Thymus (tissue), 14 donors: ENCODE measurements at places on chromosomes 1 and 21. TPM values are rescaled to one million over a fixed set of nuclear protein-coding genes. Genes with fewer than 3 reads are reported as not detected.
A peak's percentile ranks its signal among the peaks of the same experiment; 100 is the strongest.

The SPRR2E gene
- total RNA-seq: not detected

The CELA3B gene
- total RNA-seq: 0.09 TPM

The GPR3 gene
- total RNA-seq: 0.09 TPM

The TRAF5 gene
- total RNA-seq: 17.0 TPM

GRCh38 chr1:180042988-180043622 lies 88.5 kb downstream of the CEP350 start:
- no peaks in the 10 kb centered on the region for H3K4me1 ChIP-seq
- H3K4me3 ChIP-seq: no peak overlapping the region
- no peak overlapping the region for H3K27ac ChIP-seq

- DNase-seq: no peak
- no peak overlapping the region for H3K4me3 ChIP-seq
- H3K36me3 ChIP-seq: no peaks in the 10 kb centered on the region
- no peaks in the 10 kb centered on the region for H3K27me3 ChIP-seq
- no peaks in the 10 kb centered on the region for H3K4me1 ChIP-seq
Observed at GRCh38 chr1:69533343-69533742, 34.4 kb upstream of the LRRC7 start.

DNA sequence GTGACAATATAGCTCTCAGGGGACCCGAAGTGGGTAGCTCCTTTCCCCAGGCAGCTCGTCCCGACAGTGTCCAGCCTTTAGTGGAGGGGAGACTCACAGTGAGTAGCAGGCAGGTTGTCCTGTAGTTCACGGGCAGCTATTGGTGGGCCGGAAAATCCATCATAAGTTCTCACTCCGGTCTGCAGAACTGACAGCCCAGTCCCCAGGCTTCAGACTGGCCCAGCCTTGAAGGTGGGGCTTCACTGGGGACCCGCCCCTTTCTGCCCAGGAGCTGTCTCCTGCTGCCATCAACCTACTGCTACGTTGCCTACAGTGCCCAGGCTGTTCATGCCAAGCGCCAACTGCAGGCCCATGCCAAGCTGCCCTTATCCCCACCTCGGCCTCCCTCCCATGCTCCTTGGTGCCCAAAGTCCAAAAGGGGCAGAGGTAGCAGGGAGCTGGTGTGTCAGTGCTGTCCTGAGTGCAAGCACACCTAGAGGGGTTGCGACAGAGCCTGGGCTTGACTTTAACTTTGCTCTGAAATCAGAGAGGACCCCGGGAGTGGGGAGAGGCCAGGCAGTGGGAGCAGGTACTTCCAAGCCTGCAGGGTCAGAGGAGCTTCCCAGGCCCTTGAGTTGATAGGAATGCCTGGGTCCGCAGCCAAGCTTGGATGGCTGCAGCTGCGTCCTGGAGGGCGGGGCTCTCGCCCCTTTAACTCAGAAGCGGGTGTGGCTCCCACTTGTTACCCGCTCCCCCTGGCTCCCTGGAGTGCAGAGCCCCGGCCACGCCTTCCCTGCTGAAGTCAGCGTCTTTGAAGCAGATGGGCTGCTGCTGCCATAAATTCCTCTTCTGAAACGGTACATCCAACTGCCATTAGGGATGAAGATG lies 1144.3 kb upstream of the NCAM2 start:
- DNase-seq: no peak
- H3K4me1 ChIP-seq: no peaks in the 10 kb centered on the region
- no peaks in the 10 kb centered on the region for H3K36me3 ChIP-seq
- H3K27me3 ChIP-seq: no peaks in the 10 kb centered on the region

DNA sequence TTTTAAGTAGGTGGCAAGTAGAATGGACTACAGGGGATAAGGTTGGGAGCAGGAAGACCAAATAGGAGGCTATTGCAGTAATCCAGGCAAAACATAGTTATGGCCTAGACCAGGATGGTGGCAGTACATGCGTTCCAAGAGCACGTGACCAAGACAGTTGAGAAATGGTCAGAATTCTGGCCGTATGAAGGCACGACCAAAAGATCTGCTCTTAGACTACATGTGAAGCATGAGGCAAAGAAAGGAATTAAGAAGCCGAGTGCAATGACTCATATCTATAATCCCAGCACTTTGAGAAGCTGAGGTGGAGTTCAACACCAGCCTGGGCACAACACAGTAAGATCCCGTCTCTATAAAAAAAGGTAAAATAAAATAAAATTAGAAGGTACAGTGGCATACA lies 71.3 kb downstream of the LUZP1 start:
- H3K27me3 ChIP-seq: no peaks in the 10 kb centered on the region
- no peak overlapping the region for H3K4me3 ChIP-seq

GRCh38 chr1:22971611-22972405 lies 858 bp downstream of the LACTBL1 start:
- H3K36me3 ChIP-seq: no peaks in the 10 kb centered on the region
- no peak overlapping the region for H3K27ac ChIP-seq
- no peak for DNase-seq
- H3K4me1 ChIP-seq: no peaks in the 10 kb centered on the region
- H3K4me3 ChIP-seq: no peak overlapping the region

- no peaks in the 10 kb centered on the region for H3K27me3 ChIP-seq
- no peak overlapping the region for H3K27ac ChIP-seq
- DNase-seq: no peak
- H3K4me3 ChIP-seq: no peak overlapping the region
- no peaks in the 10 kb centered on the region for H3K36me3 ChIP-seq
- no peaks in the 10 kb centered on the region for H3K4me1 ChIP-seq
Observed at GRCh38 chr1:90550626-90551406, 166.3 kb downstream of the BARHL2 start.

DNA sequence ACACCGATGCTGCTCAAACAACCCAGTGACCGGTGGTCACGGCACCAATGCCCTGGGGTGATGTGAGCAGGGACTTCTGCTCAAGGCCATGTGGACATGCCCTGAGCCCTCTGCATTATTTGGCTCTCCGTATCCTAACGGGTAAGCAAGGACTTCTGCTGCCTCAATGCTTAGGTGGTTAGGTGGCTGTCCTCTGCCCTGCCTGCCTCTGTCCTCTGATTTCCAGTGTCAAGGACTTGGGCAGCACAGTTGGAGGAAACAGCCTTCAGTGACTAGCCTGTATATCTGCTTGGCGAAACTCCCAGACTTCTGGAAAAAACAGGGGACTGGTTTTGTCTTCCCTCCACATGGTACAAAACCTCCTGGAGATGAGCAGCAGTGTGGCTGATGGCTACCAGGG lies 34.5 kb downstream of the DNAJC11 start:
- no peaks in the 10 kb centered on the region for H3K4me1 ChIP-seq
- no peak overlapping the region for H3K4me3 ChIP-seq
- H3K27ac ChIP-seq: no peak overlapping the region
- H3K27me3 ChIP-seq: no peaks in the 10 kb centered on the region

- DNase-seq: no peak
- no peaks in the 10 kb centered on the region for H3K27me3 ChIP-seq
- H3K27ac ChIP-seq: no peak overlapping the region
- H3K36me3 ChIP-seq: no peaks in the 10 kb centered on the region
Observed at GRCh38 chr1:23885222-23885621, 17.1 kb upstream of the FUCA1 start.

DNA sequence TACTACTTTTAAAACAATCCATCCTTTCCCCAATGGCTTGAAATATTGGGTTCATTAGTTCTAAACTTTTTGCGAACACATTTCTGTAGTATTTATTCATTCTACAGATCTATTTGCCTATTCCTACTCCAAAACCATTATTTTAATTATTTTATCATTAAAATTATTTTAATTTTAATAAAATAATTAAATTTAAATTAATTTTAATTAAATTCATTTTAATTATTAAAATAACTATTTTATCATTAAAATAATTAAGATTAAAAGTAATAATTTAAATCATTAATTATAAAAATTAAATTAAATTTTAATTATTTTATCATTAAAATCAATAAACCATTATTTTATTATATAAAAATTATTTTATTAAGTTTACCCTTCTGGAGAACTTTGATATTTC lies 15.6 kb downstream of the EDEM3 start:
- no peaks in the 10 kb centered on the region for H3K36me3 ChIP-seq
- no peak overlapping the region for H3K27ac ChIP-seq
- H3K27me3 ChIP-seq: no peaks in the 10 kb centered on the region
- H3K4me3 ChIP-seq: no peak overlapping the region

- no peak for DNase-seq
- H3K27ac ChIP-seq: no peak overlapping the region
- H3K27me3 ChIP-seq: no peaks in the 10 kb centered on the region
- H3K4me1 ChIP-seq: peaks cover 53% of the 10 kb centered on the region
Observed at GRCh38 chr21:43919871-43920801, 55.1 kb downstream of the AGPAT3 start.

DNA sequence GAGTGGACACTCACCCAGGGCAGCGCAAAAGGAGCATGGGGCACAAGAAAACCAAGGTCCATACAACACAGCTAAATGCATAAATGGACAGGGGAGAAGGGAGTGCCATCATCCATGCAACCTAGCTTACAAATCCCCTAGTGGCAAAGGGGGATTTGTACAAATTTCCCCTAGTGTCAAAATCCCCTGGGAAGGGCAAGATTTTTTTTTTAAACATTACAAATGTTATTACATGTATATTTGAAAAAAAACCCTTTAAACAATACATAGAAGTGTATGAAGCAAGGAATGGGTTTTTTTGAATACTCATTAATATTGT lies 89.6 kb upstream of the IVNS1ABP start:
- H3K4me1 ChIP-seq: no peaks in the 10 kb centered on the region
- H3K4me3 ChIP-seq: no peak overlapping the region
- no peak for DNase-seq
- H3K27ac ChIP-seq: no peak overlapping the region
- H3K36me3 ChIP-seq: no peaks in the 10 kb centered on the region

DNA sequence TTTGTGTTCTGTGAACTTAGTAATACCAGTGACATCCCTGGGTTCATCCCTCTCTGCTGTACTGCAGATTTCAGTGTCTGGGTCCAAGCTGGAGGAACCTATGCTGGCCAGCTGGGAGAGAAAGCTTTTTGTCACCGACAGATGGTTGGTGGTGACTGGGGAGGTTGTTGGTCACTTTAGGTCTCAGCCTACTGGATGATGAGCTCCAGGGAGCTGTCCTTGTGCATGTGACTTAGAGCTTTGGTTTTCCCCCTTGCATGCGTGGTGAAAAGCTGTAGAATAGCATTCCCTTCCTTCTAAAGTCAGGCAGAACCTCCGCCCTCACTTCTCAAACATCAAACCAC lies 22.9 kb upstream of the IKBKE start:
- H3K27me3 ChIP-seq: no peaks in the 10 kb centered on the region
- no peak for DNase-seq
- no peak overlapping the region for H3K4me3 ChIP-seq
- H3K4me1 ChIP-seq: no peaks in the 10 kb centered on the region

DNA sequence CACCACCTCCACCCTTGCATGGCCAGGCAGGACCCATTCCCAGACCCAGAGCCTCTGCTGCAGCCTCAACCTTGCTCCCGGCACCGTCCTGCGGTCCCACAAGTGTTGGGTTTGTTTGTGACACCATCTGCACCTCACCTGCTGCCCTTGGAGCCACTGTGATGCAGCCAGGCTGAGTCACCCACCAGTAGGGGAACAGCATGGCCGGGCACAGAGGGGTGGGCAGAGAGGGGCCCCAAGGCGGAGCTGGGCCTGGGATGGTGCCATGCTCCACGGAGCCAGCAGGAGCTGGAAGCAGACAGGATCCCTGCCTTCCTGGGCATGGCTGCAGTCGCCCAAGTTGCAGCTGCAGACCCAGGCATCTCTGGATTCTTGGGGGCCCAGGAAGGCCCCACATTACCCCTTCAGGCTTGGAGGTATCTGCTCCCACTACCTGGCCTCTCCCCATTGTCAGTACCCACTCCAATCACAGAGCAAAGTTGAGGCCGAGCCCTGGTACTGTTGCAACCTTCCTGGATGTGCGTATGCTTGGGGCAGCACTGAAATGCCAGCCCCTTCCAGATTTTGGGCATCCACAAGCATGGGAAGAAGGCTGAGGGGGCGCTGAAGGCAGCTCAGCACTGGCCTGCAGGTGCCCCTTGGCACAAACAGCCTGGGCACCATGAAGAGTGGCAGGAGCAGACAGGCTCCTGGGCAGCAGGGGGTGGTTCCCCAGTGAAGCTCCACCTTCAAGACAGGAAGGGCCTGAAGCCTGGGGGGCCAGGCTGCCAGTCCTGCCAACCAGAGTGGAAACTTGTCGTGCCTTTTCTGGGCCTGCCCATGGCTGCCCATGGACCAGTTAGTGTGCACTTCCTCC lies 172.8 kb downstream of the MATN1 start:
- no peak overlapping the region for H3K27ac ChIP-seq
- no peaks in the 10 kb centered on the region for H3K36me3 ChIP-seq
- H3K27me3 ChIP-seq: no peaks in the 10 kb centered on the region
- H3K4me1 ChIP-seq: no peaks in the 10 kb centered on the region

- no peaks in the 10 kb centered on the region for H3K36me3 ChIP-seq
- H3K4me3 ChIP-seq: no peak overlapping the region
- DNase-seq: no peak
- no peaks in the 10 kb centered on the region for H3K27me3 ChIP-seq
- peaks cover 21% of the 10 kb centered on the region for H3K4me1 ChIP-seq
Observed at GRCh38 chr1:53585565-53585964, 126.4 kb downstream of the DMRTB1 start.

DNA sequence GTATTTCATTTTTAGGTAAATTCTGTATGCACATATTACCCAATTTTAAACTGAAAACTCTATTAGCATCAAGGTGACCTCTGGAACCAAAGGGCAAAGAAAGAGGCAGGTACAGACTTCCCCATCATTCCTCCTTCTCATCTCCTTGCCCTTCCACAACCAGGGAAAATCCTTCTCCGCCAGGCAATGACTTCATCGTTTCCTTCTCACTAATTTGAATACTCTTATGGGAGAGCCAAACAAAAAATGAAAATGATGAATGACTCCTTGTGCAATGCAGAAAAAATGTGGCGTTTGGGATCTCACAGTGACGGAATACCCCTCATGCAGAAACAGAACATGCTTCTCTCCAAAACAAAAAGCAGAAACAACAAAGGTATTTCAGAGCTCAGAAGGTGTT lies 83.7 kb downstream of the HLCS start:
- H3K4me1 ChIP-seq: no peaks in the 10 kb centered on the region
- no peak overlapping the region for H3K4me3 ChIP-seq
- no peaks in the 10 kb centered on the region for H3K27me3 ChIP-seq
- no peak overlapping the region for H3K27ac ChIP-seq

DNA sequence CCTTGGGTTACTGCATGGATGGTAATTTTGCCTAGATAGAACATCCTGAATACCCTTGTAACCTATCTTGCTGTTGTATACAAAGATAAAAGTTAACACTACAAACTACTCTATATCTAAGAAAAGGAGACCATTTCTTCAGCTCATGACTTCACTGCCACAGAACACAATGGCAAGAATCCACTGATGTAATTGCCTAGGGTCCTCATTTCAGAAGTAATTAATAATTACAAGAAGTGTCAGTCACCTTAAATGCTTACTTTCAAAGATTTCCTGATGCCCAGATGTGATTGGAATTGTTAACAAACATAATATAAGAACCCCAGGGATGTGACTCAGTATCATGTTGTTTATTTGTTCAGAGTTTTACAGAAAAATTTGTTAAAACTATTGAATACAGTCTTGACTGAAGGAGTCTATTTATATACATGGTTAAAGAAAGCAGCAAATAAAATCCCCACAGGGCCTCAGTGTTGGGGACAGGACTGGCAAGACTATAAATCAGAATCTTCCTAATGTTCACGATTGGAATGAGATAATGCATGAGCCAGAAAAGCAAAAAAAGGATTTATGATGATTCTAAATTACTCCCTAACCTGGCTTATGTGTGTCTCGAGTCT lies 83.9 kb downstream of the CRB1 start:
- DNase-seq: no peak
- H3K27me3 ChIP-seq: no peaks in the 10 kb centered on the region
- no peak overlapping the region for H3K27ac ChIP-seq
- no peaks in the 10 kb centered on the region for H3K36me3 ChIP-seq

GRCh38 chr1:56468518-56468917 lies 110.8 kb downstream of the PLPP3 start:
- H3K4me3 ChIP-seq: no peak overlapping the region
- H3K4me1 ChIP-seq: no peaks in the 10 kb centered on the region
- H3K27ac ChIP-seq: peak overlapping the region; percentile 46
- no peaks in the 10 kb centered on the region for H3K36me3 ChIP-seq
- DNase-seq: no peak
